Lung (tissue), 17 donors: ENCODE measurements at places on chromosomes 5 and 9. TPM values are rescaled to one million over a fixed set of nuclear protein-coding genes. Genes with fewer than 3 reads are reported as not detected.

Gene NUTM2F
- 0.04 TPM for polyA plus RNA-seq

Gene FCN2
- 0.20 TPM for polyA plus RNA-seq

Gene DBH
- polyA plus RNA-seq, result 0.08 TPM

Gene CCL27
- 0.05 TPM for polyA plus RNA-seq

DNA sequence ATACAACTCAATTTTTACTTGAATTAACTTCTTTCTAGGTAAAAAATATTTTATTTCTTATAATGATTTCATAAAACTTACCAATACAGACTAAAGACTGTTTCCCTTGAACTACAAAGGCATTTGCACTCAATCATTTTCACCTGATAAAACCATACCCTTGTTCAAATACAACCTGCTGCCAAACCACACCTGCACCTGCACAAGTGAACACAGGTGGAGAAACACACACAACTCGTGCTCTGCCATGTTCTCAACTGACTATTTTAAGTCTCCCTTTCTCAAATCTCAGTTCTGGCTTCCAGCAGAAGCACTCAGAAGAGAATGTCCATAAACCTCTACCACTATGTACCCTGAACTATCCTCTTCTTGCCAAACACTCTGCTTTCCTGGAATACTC is 1892.1 kb downstream of the MAT2B start:
- H3K27me3 ChIP-seq, result no peaks in the 10 kb centered on the region
- no peaks in the 10 kb centered on the region for H3K4me1 ChIP-seq
- DNase-seq, result peak; percentile 13
- no peak overlapping the region for H3K27ac ChIP-seq

- H3K4me3 ChIP-seq, result peak overlapping the region; percentile 72
- peaks cover 3% of the 10 kb centered on the region for H3K36me3 ChIP-seq
- H3K27me3 ChIP-seq, result no peaks in the 10 kb centered on the region
- no peak for DNase-seq
These were observed 516 bp downstream of the MRPL41 start for GRCh38 chr9:137552022-137552768.
